NCI-H526 treated with DMSO at 0.1 percent for 48 hours (cell line): ENCODE measurements at places on chromosomes 1 and 21.

DNA sequence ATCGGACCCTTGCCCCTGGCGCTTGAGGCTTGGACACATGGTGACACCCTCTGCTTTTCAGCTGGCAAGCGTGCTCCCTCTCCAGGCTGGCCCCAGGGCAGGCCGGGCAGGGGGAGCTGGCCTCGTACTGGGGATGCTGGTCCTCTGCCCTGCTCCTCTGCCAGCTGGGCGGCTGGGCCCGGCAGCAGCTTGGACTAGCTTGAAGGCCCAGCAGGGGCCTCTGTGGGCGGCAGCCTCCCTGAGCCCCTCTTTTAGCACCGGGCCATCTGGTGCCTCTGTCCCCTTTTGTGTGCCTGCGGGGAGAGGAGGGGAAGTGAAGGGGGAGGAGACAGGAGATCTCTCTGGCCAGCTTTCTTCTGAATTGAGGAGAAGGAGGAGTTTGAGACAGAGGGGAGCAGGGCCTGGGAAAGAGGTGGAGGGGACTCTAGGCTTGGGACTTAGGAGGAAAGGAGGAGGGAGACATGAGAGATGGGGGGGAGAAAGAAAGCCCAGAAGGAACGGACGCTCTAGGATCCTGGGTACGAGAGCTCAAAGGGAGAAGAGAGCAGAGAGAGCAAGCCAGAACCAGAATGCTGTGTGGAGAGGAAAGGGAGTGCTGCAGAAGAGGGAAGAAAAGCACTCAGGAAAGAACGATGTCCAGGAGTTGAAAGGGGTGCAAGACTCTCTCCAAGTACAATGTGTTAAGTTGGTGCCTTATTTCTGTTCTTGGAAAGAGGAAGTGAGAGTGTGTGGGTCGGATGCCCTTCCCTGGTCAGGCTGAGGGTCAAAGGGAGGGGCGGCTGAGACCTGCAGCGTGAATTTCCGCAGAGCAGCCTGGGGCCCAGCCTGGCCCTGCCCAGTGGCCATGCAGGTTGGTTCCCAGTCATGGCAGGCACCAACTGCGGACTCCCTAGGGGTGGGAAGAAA lies 40.3 kb downstream of the IER5 start:
- DNase-seq = no peak

DNA sequence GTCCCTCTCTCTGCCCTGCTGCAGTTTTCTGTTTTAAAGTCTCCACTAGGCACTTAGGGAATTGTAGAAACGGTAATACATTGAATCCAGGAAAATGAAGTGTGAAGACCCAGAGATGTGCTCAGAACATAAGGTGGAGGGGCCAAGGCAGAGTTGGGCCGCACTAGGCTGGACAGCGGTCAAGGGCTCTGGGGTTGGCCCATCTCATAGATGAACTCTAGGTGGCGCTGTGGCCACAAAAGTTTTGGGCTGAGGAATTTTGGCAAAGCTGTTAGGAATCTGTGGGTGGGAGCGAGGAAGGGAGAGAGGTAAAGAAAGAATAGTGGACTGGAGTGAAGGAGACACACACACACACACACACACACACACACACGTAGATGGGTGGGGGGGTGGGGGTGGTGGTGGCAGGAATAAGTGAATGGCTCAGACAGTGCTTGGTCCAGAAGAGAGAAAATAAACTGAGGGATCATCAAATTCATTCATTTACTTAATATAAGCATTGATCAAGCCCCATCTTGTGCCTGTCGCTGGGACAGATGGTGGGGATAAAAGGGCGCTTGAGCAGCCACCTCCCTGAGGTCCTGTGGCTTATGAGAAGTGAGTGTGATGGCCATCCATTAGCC lies 258.5 kb downstream of the TRABD2B start:
- DNase-seq = no peak

GRCh38 chr1:58611861-58612385 lies 34.9 kb upstream of the TACSTD2 start:
- no peak for DNase-seq

DNA sequence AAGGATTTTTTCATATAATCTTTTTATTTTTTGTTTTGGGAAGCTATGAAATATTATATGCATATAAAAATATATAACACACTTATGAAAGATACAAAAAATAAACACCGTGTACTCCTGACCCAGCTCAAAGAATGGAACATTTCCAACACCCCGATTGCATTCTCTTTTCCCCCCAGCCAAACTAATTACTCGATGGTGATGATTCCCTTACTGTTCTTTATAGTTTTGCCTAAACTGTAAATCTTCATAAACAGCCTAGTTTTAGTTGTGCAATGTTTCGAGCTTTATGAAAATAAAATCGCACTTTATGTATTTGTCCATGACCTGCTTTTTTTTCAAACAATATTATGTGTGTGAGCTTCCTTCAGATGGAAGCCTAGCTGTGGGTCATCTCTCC lies 352.0 kb upstream of the KAZN start:
- no peak for DNase-seq
